ENCODE measurements at places on chromosomes 16 and 17.

- DNase-seq: no peak
Measured at GRCh38 chr17:17668775-17669579, 12.3 kb upstream of the RAI1 start.

DNA sequence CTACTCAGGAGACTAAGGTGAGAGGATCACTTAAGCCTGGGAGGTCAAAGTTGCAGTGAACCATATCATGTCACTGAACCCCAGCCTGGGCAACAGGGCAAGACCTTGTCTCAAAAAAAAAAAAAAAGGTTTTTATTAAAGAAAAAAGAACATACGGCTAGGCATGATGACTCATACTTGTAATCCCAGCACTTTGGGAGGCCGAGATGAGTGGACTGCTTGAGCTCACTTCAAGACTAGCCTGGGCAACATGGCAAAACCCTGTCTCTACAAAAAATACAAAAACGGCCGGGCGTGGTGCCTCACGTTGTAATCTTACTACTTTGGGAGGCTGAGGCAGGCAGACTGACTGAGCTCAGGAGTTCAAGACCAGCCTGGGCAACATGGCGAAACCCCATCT lies 38.4 kb downstream of the RANBP10 start:
- peak; percentile 32 for DNase-seq

- no peak for DNase-seq
Measured at GRCh38 chr17:47693731-47694580, at the start of gene TBKBP1. TBKBP1 (plus strand) TSS chr17:47694161; CDS start chr17:47696113, 1,952 bp downstream.

GRCh38 chr17:48106802-48107136 lies 797 bp upstream of the SNX11 start:
- no peak for DNase-seq

DNA sequence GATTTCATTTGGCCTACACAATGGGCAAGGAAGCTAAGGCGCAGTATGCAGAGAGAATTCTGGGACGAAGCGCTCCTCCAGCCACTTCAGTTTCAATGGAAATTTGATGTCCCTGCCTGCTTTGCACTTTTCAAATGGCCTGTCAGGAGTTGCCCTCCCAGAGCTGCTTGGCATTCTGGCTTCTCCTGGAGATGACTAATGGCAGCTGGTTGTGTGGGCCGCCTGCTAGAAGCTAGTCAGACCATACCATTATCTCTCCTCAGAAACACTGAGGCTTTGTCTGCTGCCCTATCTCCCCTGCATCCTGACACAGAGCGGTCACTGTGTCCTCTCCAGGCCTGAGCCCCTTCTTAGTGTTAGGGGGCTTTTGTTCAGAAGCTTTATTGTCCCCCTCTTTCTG lies 180.1 kb downstream of the SPECC1 start:
- no peak for DNase-seq

GRCh38 chr16:53519417-53520091 lies 16.5 kb upstream of the AKTIP start:
- DNase-seq: no peak

DNA sequence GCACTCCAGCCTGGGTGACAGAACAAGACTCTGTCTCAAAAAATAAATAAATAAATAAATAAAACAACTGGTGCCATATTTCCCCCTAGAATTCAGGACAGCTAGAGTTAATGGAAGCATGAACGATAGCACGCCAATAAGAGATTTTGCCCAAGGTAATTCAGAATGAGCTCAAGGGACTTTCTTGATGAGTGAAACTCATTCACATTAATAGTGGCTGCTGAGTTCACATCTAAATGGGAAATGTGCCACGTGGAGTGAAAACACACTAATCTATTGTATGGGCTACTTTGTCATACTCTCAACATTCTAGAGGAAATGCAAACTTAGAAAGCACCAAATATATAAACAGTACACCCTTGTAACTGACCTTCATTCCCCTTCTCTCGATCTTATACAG lies 47.4 kb upstream of the PSMD7 start:
- no peak for DNase-seq

DNA sequence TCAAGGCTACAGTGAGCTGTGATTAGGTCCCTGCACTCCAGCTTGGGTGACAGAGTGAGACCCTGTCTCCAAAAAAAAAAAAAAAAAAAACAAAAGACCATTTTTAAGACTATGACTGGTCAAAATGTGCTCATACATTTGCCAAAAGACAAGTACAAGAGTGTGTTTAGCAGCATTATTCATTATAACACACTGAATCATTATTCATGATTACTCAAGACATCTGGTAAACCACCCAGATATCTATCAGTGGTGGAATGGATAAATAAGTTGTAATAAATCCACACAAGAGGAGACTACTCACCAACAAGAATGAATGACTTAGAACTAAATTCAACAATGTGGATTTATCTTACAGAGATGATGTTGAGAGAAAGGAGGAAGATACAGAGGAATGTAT lies 716.3 kb downstream of the MAF start:
- DNase-seq: no peak

DNA sequence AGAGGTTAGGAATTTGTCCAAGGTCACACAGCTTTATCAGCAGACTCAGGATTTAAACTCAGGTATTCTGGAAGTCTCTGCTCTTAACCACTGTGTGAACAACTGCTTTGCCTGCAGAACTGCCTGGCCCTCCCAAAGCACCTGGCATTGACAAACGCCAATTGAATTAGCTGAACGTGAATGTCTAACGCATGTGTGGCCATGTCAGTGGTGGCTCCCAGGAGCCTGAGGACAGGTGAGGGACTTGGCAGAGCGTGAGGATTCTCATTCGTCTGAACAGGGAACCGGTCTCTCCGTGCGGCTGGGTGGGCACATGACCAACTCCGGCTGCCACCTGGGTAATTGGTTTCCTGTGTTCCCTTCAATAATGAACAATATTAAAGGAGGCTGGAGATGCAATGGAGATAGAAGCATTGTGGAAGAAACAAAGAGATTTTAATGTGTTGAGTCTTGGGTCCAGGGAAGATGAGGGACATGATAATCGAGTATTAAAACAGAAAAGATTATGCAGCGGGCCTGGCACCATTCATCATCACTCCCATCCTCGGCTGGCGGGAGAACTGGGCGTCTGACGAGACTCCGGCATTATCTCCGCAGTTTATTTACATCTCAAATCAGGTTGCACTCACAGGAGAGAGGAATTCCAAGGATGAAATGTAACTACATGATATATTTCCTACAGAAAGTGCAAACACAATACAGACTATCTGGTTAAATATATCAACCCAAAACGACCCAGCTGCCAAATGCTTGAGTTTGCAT lies 113.5 kb downstream of the NPIPB5 start:
- DNase-seq: no peak

GRCh38 chr16:82761236-82761635 lies 134.5 kb downstream of the CDH13 start:
- DNase-seq: peak; percentile 32

DNA sequence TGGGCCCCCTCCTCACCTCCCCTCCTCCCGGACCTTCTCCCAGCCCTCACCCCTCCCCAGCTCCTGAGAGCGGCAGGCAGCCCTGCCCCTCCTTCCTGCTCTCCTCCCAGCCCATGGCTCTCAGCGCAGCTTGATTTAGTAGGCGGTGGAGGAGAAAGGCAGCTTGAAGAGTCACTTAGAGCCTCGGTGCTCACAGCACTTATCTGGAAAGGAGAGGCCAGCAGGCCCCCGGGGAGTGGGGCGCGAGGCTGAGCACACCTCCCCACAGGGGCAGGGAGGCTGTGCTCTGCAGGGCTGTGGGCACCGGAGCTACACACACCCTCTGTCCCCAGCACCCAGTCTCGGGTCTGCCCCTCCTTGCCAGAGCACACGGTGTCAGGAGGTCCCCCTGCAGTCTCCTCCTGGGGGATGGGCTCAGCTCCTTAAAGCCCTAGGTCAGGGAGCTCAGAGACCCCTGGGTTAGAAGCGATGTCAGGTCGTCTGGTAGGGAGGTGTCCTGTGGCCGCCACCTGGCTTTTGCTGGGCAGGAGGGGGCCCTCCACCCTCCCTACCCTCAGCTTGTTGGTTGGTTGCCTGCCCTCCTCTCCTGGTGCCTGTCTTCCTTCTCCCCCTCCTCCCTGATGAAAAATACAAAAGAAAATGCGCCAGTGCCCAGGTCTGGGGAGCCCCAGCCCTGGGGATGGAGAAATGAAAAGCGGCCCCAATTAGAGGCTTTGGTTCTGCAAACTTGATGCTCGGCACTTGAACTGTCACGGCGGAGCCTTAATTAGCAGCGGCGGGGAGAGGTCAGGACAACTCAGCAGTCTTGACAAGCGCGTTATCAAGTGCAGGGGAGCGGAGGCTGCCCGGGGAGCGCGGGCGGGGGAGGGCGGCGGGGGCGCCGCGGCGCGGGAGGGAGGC lies 151.1 kb upstream of the GSE1 start:
- no peak for DNase-seq

- no peak for DNase-seq
Measured at GRCh38 chr17:46818316-46818928, at the start of gene WNT3. WNT3 (minus strand) TSS chr17:46818692; CDS start chr17:46818597, 95 bp downstream.

GRCh38 chr17:39527220-39527813 lies 66.0 kb downstream of the CDK12 start:
- DNase-seq: no peak

GRCh38 chr16:27985981-27986380 lies 77.5 kb downstream of the GSG1L start:
- no peak for DNase-seq

GRCh38 chr16:24499193-24499814 lies 40.1 kb upstream of the RBBP6 start:
- no peak for DNase-seq

DNA sequence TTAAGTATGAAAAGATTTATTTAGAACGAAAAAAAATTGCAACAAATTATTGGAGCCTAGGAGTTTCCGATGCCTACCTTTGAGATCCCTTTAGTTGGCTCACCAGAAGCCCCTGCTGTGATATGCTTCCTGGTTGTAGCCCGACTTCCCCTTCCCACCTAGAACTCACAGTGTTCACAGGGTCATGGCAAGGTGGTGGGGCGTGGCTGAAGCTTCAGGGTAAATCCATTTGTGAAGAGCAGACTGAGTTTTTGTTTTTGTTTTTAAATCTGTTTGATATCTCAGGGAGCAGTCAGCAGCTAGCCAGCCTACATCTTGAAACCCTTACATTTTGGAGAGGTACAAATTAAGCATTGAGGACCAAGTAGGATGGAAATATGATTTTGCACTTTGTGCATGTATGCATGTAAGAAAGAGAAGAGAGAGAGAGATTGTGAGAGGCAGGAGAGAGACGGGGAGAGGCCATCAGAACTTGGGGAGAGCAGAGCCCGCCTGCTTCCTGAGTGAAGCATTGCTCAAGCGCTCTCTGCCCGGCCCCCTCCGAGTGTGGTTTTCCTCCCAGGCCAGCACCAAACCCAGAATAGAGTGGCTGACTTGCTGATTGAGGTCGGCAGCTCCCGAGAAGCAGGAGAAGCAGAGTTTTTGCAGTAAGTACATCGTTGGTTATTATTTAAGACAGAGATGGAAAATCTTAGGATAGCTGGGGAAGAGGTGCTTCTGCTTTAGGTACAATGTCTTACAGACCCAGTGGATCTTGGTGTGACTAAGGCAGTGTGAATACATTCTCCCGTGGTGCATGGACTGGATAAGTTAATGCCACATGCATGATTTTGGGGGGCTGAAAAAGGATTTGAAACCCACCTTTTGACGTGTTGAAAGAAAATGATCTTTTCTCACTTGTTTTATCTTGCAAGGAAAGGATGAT lies 64.2 kb downstream of the SPECC1 start:
- DNase-seq: no peak

GRCh38 chr17:76462556-76463290 lies 4.7 kb upstream of the AANAT start:
- DNase-seq: no peak

GRCh38 chr17:79220201-79220712 lies 145.6 kb downstream of the ENGASE start:
- no peak for DNase-seq

GRCh38 chr17:17650959-17651358 lies 30.3 kb upstream of the RAI1 start:
- no peak for DNase-seq

- DNase-seq: no peak
Measured at GRCh38 chr16:89525146-89525913, 17.1 kb downstream of the SPG7 start.

DNA sequence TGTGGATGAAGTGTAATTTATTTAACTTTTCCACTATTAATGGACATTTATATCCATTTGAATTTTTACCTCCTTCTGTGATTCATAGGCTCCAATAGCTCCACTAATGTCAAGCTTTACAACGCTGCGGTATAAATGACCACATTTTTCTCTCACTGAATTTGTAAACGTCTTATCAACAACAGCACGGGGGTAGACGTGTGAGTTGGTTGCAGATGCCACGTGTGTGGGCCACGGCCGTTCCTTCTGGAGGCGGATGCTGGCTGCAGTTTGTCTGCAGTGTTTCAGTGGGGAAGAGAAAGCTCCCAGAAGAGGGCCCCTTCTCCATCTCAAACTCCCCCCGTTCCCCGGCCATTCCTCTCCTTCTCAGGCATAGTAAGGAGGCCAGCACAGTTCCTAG lies 68.2 kb upstream of the XYLT1 start:
- peak; percentile 50 for DNase-seq

- no peak for DNase-seq
Measured at GRCh38 chr17:44642834-44643233, 13.4 kb upstream of the MEIOC start.

DNA sequence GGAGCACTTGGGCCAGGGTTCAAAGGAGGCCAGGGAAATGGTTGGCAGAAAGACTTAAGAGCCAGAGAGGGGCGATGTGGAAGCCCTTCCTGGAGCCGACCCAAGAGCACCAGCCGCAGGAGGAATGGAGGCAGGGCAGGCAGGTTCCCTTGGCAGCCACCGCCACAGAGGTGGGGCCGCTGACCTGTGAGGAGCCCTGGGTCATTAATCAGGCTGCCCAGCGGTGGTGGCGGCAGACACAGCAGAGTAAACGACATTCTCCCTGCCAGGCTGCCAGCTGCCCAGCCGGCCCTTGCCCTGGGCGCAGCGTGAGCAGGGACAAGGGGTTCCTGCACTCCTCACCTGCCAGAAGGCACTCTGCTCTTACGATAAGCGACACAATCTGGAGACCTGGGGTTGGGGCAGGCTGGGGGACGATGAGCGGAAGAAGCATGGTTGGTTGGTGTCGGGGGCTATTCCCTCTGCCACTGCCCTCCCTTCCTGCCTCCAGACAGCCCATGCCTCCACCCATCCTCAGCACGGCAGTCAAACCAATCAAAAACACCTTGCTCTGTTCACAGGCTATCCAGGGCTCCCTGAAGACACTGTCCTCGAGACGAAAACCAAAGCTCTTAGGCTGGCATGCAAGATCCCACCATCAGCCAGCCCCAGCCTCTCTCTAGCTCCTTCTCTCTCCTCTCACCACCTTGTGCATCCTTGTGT lies 40.9 kb downstream of the PLXDC1 start:
- no peak for DNase-seq

- no peak for DNase-seq
Measured at GRCh38 chr16:66342294-66342900, 24.1 kb upstream of the CDH5 start.

- DNase-seq: no peak
Measured at GRCh38 chr16:54945063-54945462, 14.4 kb downstream of the IRX5 start.
